HL-60 (cell line): ENCODE measurements at places on chromosomes 1 and 21.

DNA sequence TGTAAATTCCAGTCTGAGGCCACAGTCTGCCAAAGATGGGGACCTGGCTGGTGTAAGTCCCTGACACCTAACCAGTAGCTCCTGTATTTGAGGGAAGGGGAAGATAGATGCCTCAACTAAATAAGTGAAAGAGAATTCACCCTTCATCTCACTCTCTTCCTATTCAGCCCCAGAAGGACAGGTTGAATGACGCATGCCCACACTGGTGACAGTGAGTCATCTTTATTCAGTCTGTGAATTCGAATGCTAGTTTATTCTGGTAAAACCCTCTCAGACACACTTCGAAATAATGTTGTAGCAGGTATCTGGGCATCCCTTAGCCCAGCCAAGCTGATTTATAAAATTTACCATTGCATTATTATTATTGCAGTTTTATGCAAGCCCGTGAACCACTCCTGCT lies 617.0 kb upstream of the PRMT6 start:
- no peak for DNase-seq

DNA sequence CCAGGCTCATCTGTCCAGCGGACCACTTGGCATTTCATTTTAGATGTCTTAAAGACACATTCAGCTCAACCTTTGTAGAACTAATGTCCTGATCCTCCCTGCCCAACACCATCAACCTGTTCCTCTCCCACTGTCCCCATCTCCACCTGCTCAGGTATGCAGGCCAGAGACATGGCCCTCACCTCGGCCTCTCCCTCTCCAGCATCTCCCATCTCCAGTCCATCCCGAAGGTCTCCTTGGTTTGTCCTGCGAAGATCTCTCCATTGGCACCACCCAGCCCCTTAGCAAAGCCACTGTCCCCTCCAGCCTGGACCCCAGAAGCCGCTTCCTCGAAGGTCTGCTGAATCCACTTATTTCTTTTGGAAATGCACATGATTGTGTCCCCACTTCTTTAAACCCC lies 20.9 kb upstream of the KCNC4 start:
- no peak for DNase-seq

DNA sequence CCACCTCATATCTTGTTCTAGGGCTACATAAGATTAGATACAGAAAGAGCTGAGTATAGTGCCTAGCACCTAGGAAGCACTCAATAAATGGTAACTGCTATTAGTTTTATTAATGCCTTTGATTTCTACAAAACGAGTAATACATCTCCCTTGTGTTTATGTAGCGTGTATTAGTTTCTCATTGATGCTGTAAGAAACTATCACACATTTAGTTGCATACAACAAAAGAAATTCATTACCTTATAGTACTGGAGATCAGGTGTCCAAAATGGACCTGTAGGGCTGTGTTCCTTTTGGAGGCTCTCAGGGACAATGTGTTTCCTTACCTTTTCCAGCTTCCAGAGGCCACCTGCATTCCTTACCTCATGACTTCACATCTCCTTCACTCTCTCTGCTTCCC lies 961 bp upstream of the ERO1B start:
- DNase-seq, result no peak

DNA sequence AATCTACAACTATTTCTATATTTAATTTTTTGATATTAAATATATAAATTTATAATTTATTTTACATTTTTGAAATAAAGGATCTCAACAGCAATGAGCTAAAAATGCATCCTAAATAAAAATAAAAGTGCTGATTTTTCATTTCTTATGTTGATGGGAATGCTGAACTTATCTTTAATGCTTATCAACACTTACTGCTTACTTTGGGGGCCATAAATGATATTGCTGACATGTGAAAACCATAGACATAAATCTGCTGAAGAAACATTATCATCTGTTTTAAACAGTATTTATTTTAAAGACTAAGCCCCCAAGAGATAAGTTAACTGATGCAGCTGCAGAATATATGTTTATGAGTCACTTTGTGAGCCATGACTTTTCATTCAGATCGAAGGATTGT lies 594.1 kb upstream of the PKN2 start:
- no peak for DNase-seq

DNA sequence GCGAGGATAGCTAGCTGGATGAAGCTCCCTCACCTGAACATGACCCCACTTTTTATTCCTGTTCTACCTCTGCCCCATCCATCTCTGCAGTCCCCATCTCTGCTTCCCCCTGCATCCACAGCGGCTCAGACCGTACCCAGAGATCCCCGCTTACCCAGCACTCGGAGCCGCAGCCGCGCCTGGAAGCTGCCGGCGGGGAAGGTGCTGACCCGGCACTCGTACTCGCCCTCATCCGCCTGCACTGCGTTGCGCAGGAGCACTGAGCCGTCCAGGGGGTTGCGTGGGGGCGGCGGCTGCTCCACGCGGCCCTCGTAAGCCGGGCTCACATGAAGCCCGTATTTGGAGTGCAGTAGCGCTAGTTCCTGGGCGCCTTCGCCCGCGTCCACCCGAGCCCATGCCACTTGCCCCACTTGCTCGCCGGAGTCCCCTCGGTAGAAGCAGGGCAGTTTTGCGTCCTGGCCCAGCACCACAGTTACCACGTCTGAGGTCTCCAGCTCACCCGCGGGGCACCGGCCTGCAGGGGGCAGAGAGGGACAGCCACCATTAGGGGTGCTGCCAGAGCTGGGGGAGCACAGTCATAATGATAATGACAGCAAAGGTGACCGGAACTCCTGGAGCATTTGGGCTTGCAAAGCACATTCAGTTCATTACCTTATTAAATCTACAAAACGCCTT lies 9.8 kb downstream of the NECTIN4 start:
- DNase-seq, result no peak

DNA sequence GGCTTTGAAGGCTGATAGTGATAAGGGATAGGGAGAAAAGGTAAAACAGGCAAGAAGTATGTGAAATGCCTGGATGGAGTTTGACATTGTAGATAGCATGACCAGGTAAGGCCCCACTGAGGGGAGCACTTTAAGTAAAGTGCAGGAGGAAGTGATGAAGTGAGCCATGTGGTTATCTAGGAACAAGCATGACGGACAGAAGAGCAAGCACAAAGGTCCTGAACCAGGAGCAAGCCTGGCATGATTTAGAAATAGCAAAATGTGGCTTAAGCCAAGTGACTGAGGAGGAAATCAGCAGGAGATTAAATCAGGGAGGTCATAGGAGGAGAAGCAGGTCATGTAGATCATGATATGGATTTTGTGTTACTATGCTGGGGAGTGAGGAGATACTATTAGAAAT lies 129.2 kb downstream of the GLUL start:
- no peak for DNase-seq

DNA sequence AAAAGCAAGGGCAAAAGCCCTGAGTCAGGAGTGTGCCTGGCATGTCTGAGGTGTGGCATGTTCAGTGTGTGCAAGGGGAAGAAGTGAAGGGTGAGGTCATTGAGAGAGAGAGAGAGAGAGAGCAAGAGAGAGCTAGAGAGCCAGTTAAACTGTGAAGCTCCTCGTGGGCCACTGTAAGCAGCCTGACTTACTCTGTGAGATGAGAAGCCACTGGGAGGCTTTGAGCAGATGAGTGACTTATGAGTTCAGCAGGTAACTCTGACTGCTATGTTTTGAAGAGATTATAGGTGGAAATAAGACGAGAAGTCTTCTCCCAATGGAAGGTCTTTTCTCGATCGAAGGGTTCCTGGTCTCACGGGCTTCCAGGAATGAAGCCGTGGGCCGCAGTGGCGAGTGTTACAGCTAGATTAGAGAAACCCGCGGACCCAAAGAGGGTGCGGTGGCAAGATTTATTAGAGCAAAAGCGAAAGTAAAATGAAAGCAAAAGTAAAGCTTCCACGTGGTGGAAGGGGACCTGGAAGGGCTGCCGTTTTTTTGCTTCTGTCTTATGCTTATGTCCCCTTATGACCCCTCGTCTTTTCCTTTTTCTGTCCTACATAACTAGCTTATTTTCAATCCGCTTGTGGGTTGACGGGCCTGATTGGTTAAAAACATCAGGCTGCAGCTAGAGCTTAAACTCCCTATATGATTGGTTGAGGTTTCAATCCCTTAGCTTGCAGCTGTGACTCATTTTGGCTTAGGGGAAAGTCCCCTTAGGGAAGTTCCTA lies 323.1 kb upstream of the FAM78B start:
- peak; percentile 45 for DNase-seq

DNA sequence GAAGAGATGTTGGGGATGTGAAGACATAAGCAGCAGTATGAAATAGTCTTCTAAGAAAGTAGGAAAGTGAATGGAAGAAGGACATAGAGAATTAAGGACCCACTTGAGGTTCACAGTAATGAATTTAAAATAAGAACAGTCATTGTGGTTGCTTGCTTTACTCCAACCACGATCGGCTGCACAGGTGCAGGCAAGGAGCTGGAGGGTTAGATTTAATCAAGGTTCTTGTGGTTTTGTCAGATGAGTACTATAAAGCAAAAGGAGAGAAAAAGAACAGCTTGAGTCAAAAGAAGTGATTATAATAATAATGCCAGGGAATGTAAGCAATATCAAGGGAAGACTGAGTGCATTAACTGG lies 46.1 kb upstream of the RBM34 start:
- DNase-seq, result no peak

- DNase-seq, result no peak
These were observed 203.2 kb upstream of the LYPLAL1 start for GRCh38 chr1:218970397-218970990.

GRCh38 chr1:155002464-155003226 lies at the start of gene ZBTB7B:
Gene ZBTB7B (plus strand): TSS chr1:155002802. CDS start chr1:155014661, 11,859 bp downstream.
- DNase-seq, result no peak

GRCh38 chr1:41739061-41739955 lies 179.4 kb downstream of the HIVEP3 start:
- DNase-seq, result peak; percentile 98

GRCh38 chr1:66043186-66043585 lies 250.5 kb downstream of the PDE4B start:
- DNase-seq, result no peak

GRCh38 chr1:55885619-55886018 lies 670.5 kb upstream of the USP24 start:
- DNase-seq, result no peak

- DNase-seq, result peak; percentile 25
These were observed 7.7 kb downstream of the C1orf226 start for GRCh38 chr1:162389021-162389818.

DNA sequence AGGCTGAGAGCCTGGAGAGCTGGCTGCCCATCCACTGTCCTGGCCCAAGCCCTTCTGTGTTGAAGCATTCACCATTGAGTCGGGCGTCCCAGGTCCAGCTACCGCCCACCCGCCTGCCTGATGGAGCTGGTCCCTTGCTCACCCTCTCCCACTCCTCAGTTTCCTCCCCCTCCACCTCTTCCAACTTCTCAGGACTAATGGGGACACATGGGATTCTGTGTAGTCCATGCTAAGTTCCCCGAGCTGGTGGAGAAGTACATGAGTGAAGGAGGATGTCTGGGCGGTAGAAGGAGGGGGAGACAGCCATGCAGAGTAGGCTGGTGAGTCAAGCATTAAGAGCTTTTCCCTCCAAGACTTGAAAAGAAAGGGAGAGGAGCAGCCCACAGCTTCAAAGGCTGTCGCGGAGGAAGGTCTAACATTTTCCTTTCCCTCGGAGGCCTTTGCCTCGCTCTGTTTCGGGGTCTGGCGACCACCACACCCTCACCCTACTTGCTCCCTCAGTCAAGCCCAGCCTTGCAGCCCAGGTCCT lies 561 bp downstream of the SLC26A9 start:
- no peak for DNase-seq

DNA sequence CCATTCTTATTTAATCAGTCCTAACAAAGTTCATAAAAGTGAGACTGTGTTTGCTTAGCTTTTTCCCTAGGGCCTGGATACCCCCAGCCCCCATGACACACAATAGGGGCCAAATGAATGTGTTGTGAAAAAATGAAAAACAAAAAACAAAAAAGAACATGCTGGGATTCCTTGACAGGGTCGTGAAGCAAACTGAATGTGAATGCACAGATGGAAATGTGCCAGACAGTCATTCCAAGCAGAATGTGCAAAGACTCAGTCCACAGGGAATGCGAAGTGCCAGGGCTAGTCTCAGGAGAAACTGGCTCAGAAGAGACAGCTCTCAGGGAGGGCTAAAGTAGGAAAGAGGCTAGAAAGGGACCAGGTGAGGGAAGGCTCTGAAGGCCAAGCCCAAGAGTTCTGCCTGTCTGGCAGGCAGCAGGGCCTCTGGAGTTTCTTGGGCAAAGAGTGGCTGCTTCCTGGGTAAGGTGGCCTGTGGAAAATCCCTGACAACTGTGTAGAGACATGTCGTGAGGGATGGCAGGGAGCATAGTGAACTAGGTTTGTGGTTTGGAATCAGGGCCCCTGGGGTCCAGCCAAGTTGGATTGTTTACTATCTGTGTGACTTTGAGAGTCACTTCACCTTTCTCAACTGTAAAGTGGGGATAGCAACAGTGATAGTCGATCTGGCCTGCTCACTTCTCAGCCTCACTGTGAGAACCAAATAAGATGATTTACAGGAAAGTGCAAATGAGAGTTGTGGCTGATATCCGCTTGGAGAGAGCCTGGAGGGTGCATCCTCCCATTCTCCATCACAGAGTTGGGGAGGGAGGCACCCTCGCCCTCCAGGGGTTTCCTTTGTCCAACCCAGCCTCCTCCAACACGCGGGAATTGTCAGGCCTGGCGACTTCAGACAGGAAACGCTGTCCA lies 1.2 kb upstream of the ADAM15 start:
- no peak for DNase-seq
